ENCODE measurements at places on chromosomes 12 and 14. TPM values are rescaled to one million over a fixed set of nuclear protein-coding genes. Genes with fewer than 3 reads are reported as not detected.

Gene MYF5
- total RNA-seq, result not detected

Gene HOXC4
- total RNA-seq, result 1.0 TPM

Gene GAS2L3
- total RNA-seq, result 0.73 TPM

Gene PRB2
- total RNA-seq, result not detected

Gene SLC10A1
- not detected for total RNA-seq

Gene ABCC9
- total RNA-seq, result not detected

Gene TAS2R14
- 0.84 TPM for total RNA-seq

Gene KRT83
- total RNA-seq, result not detected

Gene IRAK4
- 22.1 TPM for total RNA-seq

Gene BIN2
- 42.8 TPM for total RNA-seq

Gene GPR162
- 0.21 TPM for total RNA-seq
